GM06990 (cell line): ENCODE measurements at places on chromosomes 1 and 21.

DNA sequence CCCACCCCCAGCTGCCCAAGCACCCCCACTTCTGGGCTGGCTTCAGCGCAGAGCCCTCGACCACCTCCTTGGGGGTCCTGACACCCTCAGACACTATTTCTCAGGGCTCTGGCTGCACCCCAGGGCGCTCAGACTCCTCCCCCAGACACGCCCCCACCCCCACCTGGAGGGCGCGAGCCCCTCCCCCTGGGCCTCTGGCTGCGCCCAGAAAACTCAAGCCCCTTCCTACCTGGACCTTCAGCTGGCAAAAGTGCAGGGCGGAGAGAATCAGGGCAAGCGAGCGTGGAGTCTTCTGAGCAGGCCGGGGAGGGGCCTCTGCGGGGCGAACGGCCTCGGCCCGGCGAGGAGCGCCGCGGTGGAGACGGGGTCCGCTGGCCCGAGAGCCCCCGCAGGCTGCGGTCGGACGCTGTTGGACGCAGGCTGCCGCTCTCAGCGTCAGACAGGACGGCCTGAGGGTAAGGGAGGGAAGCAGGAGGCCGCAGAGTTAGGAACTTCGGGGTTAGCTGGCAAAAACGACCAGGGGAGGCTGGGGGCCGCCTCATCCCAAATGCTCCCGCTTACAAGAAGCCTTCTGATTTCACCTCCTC, 17.4 kb upstream of the NBPF1 start:
- no peak for DNase-seq

- DNase-seq = no peak
These were observed 378.9 kb downstream of the KCNH1 start for GRCh38 chr1:210754878-210755665.

DNA sequence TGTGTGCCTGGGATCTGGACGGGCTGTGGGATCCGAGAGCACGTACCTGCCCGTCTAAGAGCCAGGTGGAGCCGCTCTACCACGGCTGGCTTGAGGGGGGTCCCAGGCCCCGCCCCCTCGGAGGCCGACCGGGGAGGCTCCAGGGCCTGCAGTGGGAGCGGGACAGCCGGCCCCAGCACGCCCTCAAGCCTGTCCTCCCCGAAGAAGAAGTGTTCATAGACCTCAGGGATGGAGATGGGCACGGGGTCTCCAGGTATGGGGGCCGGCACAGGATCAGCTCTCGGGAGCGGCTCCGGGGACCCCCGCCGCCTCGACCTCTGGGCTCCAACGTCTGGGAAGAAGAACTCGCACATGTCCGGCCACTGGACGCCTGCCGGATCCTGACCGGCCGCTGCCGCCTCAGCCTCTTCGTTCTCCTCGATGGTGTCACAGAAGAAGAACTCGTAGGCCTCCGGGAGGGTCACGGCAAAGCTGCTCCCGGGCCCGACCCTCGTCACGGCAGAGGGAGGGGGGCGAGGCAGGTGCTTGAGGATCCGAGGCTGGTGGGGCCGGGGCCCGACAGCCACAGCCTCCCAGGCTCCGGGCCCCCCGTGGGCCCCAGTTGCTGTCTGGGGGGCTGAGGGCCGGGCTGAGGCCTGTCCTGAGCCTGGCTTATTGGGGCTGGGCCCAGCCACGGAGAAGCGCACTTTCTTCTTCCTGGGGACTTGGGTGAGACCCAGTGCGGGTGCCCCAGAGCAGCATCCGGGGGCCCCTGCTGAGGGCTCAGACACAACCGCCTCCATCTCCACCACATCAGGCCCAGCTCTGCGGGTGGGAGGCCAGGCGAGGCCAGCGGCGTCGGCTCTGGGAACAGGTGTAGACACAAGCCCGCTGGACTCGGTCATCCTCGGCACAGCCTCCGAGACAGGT, 2.8 kb downstream of the PERM1 start:
- DNase-seq = no peak

- no peak for DNase-seq
These were observed 53.3 kb downstream of the ZFYVE9 start for GRCh38 chr1:52195161-52195560.

DNA sequence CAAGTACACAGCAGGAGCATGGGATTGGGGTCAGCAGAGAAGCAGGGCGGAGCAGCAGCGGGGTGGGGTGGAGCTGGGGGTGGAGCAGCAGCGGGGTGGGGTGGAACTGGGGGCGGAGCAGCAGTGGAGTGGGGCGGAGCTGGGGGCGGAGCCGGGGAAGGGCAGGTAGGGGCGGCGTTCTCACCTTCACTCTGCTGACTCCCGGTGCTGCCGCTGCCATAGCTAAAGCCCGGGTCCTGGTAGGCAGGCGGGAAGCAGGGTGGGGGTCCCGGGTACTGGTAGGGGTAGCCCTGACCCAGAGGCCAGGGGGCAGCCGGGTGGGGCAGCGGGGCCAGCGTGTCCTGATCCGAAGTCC, 6.7 kb downstream of the TAS1R3 start:
- DNase-seq = no peak

DNA sequence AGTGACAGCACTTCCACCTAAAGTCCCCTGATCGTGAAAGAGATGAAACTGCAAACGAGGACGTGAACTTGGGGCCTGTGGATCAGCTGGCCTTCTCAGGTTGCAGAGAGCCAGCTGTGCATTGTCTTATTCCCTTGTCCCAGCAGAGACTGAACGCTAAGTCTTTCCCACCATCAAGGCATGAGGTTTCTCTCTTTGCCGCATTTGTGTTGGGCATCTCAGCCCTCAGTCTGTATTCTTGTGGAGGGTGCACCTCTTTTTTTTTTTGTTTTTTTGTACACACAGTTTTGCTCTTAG, 71.4 kb downstream of the KIF26B start:
- DNase-seq = no peak

GRCh38 chr1:9115351-9116205, 13.3 kb downstream of the GPR157 start:
- no peak for DNase-seq

GRCh38 chr1:209527993-209528717, 55.4 kb upstream of the CAMK1G start:
- no peak for DNase-seq

DNA sequence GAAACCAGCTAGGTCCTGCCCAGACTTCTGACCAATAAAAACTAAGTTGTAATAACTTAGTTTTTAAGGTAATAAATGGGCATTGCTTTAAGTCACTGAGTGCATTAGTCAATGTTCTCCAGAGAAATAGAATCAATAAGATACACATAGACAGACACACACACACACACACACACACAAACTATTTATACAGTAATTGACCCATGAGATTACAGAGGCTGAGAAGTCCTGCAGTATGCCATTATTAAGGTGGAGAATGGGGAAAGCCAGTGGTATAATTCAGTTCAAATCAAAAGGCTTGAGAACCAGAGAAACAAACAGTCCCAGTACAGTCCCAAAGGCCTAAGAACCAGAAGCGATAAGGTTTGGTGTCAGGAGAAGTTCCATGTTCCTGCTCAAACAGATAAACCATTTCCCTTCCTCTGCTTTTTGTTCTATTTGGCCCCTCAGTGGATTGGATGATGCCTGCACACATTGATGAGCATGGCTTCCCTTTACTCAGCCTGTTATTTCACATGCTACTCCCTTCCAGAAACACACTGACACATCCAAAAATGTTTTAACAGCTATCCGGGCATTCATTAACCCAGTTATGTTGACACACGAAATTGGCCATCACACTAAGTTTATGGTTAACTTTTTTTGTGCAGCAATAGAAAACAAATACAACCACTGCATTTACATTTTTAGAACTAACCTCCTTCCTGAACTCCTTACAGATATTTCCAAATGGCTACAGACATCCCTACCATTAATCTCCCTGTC, 828.2 kb upstream of the NCAM2 start:
- DNase-seq = no peak

GRCh38 chr1:88891951-88892340, 579 bp upstream of the GTF2B start:
- no peak for DNase-seq

GRCh38 chr1:181635110-181635509, 151.8 kb downstream of the CACNA1E start:
- DNase-seq = no peak

DNA sequence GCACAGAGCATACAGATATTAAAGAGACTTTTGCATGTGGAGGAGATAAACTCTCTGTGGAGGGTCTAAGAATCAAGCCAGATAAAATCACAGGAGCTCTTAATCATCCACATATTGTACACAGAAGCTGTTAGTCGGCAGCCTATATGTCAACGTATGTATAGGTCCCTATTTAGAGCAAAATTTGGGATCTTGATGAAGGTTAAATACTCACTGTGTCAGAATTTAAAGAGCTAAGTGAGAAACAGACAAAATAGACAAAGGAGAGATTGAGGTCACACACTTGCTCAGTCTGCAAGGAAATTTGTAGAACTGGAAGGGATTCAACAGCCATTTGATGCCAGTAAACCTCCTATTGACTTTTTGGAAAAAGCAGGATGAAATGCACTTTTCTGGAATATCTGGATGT, 4.1 kb upstream of the IRF2BP2 start:
- DNase-seq = no peak

DNA sequence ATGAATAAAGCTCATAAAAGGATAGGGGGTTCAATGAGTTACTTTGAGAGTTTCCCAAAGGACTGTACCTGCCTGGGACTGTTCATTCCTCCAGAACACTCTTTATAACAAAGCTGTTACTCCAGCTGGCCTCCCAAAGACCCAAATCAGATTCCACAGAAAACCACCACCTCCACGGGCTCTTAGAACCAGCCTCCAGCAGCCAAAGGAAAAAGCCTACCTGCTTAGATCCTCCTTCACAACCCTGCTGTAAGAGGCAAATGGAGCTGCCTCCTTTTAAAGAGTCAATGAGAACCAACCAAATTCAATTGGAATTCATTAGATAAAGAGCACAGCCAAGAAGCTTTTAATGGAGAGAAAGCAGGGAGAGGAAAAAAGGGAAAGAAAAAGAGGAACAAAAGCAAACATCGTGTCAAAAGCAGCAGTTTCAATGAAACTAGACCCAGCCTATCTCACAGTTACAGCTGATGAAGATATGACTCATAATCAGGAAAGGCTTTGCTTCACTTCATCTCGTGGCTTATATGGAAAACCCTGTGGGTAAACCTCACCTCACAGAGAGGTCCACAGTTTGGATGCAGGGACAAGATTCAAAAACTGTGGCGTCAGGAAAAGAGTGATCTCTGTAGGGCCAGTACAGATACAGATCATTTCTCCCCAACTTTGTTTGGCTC, 27.8 kb upstream of the FMO4 start:
- no peak for DNase-seq
